ENCODE measurements at places on chromosomes 7 and 10.

DNA sequence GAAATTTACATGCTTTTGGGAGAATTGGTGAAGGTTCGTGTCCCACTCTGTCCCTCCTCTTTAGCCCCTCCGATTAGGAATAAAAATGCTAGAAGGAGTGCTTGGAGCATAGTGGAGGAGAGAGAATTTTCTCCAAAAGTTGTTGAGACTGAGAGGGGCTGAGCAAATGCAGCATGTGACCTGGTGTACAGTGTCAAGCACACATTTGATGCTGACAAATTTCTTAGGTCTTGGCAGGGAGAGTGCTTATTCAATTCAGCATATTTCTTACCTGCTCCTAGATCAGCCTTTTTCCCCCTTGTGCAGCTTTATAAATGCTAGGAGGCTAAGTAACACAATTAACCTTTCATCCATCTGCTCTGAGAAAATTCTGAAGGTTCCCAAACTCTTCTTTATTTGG, 189.0 kb downstream of the GALNT17 start:
- no peak for DNase-seq

GRCh38 chr7:12732428-12732827, 45.0 kb downstream of the ARL4A start:
- no peak for DNase-seq

- DNase-seq = no peak
Observed at GRCh38 chr10:72812753-72813430, 80.6 kb upstream of the OIT3 start.

- no peak for DNase-seq
Observed at GRCh38 chr7:130741331-130741995, 7.5 kb upstream of the KLF14 start.

DNA sequence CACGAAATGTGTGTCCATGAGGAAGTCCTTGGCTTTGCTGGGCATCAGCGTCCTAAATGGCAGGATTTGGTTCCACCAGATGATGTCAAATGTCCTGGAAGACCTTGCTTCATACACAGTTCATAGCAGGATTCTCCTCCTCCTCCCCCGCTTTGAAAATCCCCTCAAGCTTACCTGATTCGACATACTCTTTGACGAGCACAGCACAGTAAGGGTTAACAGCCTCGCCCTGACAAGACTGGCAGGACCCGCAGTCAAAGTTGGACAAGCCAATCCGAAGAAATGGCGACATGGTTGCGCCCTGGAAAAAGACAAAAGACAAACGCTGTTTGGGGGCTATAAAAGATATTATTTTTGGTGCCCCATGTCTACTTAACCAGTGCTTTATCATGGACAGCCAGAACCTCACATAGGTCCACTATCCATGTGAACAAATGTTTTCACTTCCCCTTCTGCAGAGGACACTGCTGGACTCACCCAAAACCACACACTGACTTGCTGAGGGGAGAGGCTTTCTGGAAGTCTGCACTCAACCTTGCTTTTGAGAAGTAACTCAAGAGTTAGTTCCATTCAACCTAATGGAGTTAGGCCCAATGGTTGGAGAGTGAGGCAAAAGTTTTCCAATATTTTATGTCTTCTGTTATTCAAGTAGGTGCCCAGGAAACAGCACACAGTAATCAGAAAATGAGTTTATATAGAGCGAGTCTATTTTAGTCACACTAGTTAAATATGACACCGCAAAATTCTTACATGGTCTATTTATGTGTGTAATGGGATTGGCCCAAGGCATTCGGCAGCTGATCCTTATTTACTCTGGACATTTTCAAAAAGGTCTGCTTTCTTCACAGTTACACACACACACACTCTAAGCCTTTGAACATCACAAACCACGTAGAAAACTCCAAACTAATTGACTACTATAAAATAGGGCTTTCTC, 65.0 kb downstream of the PRKCQ start:
- no peak for DNase-seq

DNA sequence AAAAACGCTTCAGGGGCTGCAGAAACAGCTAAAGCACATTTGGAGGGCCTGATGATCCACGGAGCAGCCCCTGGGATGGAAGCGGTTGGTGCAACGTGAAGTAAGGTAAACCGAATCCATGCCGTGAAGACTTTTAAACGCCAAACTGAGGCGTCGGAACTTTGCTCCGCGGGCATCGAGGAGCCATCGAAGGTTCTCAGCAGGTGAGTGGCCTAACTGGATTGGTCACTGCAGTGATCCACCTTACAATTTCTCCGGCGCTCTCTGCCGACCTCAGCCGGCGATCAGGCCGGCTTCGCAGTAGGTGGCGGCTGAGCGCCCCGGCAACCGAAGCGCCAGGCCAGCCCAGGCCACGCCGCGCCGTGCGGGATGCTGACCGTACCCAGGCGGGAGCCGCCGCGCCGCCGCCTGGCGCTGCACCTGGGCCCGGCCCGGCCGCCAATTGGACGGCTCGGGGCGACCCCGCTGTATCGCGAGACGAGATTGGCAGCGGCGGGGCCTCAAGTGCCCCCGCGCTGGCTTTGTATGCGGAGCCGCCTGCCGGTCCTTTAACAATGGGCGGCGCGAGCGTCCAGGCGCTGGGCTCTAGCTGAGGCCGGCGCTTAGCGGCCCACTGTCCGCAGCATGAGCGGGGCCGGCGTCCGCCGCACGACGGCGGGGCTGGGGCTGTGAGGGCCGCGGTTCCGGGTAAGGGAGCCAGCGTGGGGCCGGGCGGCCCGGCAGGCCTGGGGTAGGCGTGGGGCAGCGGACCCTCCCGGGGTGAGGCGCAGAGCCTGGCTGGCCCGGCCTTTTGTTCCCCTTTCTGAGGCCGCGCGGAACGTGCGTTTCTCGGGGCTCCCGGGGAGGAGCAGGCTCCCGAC, at the start of gene CCNJ:
Gene CCNJ (plus strand): TSS at position 551 of the 860 bp plus-strand sequence. CDS start 811 bp downstream, outside the sequence.
- DNase-seq = peak; percentile 72

GRCh38 chr7:31633894-31634494, 53.0 kb upstream of the PPP1R17 start:
- no peak for DNase-seq

DNA sequence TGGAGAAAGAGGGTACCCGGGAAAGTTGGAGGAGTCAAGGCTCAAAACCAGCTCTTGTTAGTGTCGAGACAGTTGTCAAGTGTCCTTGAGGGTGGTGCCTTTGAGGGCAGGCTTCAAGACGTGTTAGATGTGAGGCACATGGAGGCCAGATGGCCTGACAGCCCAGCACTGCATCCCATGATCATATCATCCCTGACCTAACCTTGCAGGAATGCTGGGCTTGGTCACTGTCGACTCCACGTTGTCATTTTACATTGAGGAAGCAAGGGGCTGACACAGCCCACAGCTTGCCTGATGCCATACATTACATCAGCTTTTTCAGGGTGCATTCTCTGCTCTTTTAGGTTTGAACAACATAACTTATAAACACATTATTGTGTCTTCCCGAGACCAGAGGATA, 114.1 kb downstream of the ABCA13 start:
- DNase-seq = no peak

DNA sequence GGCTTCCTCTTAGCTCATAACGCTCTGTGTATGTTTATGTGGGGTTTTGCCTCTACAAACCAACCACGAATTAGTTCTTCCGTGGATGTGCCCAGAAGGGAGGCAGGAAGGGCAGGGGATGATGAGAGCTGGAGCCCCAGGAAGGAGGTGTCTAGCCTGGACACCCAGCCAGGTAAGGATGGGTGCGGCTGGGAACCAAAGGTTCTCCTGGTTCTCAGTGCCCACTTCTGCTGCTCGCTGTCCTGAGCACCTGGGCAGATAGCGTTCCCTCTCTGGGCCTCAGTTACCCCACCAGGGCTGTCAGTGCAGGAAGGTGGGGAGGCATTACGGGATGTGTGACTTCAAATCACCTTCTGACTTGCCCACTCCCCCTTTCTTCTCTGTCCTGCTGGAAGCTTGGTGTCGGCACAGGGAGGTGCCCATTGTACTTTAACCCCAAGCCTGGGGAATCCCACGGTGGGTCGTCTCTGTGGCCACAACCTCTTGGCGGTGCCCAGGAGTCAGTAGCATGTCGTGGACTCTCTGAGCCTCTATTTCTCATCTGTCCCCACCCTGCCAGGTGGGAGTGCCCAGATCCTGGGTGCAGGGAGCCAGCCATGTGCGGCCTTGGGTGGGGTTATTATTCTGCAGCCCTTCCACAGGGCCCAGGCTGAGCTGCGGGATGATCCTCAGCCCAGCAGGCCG, 18.7 kb upstream of the PCBD1 start:
- DNase-seq = no peak

GRCh38 chr10:3774018-3774813, 10.8 kb downstream of the KLF6 start:
- DNase-seq = no peak
